T-cell (primary cell): ENCODE measurements at places on chromosomes 3 and 15. TPM values are rescaled to one million over a fixed set of nuclear protein-coding genes. Genes with fewer than 3 reads are reported as not detected.

The COL7A1 gene
- total RNA-seq, result 2.3 TPM

The GATM gene
- total RNA-seq, result 5.5 TPM

- peak; percentile 38 for DNase-seq
These were observed 130.5 kb upstream of the EIF1B start for GRCh38 chr3:40179016-40179415.

DNA sequence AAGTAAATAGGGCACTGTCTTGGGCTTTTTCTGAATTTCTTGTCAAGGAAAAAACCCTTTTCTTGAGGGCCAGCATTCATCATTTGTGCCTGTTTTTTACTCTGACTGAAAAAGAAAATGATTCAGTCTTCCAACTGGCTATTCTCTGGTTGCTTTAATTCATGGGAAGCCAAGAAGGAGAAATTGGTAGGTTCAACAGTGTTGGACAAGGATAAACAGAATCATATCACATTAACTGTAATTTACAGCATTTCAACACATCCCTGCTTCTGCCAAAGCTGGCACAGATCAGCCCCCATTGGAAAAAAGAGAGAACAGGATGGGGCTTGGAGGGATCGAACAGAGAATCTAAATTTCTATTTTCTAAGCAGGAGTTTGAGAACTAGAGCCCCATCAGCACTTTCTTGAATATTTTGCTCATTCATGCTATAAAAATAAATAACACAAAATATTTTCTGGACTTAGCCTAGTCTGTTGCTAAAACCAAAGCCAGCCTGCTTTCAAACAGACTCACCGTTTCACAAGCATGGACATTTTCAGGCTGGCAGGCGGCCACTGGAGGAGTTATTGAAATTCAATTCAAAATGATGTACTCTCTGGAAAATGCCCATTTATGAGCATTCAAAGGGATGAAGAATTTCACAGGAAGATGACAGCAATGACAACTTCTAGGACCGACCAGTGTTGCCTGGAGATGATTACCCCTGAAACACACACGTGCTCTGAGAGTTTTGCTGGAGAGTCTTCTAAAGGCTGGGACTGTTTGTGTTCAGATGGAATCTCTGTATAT lies 181.2 kb downstream of the WNT5A start:
- DNase-seq, result no peak

GRCh38 chr3:126542340-126543241 lies 16.1 kb downstream of the C3orf22 start:
- DNase-seq, result peak; percentile 17

DNA sequence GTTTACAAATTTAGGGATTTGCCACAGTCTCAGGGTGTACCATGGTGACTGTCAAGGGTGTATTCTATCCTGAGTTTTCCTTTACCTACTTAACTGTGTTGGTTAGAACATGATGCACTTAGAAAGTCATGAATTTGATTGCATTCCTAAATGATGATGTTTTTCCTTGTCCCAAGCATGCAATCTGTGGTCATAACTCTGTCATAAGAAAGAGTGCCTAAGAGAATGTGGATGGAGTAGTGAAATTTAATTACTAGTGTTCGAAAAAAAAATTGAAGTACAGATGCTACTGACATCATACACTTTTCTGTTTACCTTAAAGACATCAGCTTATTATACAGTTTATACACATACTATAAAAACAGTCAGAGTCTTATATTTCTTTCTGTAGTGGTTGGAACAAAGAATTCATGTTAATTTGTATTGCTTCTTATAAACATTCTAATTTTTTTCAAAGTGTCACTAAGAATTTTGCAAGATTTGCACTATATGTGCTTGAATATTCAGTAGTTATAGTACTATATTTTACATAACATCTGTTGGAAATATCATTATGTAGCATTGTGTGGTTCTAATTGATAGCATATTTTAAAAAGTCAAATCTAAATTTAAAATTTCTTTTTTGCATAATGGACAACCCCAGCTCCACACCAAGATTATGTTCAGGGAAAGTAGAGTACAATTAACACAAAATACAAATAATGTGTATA lies 231.3 kb upstream of the KCNMB2 start:
- DNase-seq, result no peak

DNA sequence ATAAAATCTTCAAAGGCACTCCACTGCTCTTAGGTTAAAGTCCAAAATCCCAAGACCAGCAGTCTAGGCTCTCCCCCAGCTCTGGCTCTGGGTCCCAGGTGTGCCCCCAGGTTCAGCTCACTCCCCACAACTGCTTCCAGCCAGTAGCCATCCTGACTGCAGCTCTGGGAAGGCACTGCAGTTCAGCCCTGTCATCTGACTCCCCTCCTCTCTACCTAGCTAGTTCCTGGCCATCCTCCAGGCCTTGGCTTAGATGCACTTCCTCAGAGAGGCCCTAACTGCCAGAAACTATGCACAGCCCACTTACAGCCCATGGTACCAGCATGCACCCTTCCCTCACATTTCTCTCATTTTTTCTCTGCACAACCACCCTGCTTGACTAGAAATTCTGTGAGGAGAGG lies 25.5 kb downstream of the TBC1D2B start:
- DNase-seq, result no peak

GRCh38 chr15:90301707-90302300 lies 36.3 kb downstream of the NGRN start:
- no peak for DNase-seq

- DNase-seq, result no peak
These were observed 1.9 kb downstream of the MB21D2 start for GRCh38 chr3:192915722-192916121.

GRCh38 chr3:13072600-13073325 lies 466 bp downstream of the IQSEC1 start:
- DNase-seq, result no peak

The P3H2 gene
- 0.50 TPM for total RNA-seq

- no peak for DNase-seq
These were observed 2.3 kb downstream of the EIF2AK4 start for GRCh38 chr15:39936187-39936586.

DNA sequence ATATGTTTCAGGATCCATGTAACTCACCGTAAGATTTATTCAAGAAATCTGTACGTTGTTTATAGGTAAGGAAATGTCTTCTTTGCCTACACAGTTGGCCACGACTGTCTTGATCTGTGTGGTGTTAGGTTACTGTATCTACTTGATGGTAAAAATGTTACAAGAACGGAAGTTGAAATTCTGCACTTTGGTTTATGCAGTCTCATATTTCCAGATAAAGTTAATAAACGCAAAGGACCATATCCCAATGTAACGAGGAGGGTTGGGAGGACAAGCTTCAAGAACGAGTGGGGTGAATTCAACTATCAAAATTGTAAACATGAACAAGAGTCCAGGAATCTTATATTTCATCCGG lies 1.0 kb downstream of the USF3 start:
- no peak for DNase-seq

The GMNC gene
- not detected for total RNA-seq

DNA sequence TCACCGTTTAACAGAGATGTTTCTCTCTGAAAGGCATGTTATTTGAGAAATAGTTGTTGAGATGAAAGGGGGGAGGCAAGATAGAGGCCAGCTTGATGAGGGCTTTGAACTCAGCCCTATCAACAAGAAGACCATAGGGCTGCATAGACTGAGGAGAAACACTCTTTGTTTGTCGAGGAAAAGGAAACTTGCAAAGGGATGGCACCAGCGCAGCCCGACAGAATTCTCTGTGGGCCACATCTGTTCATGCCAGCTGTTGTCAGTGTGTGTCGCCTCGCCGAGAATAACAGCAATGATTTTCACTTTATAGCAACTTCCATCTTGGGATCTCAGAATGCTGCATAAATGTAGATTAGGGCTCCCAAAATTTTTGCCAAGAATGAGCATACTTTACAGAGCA lies 478.3 kb upstream of the TPRG1 start:
- no peak for DNase-seq

The GOLGA6B gene
- not detected for total RNA-seq

The HACD2 gene
- total RNA-seq, result 18.2 TPM

The WDR49 gene
- total RNA-seq, result 1.2 TPM

DNA sequence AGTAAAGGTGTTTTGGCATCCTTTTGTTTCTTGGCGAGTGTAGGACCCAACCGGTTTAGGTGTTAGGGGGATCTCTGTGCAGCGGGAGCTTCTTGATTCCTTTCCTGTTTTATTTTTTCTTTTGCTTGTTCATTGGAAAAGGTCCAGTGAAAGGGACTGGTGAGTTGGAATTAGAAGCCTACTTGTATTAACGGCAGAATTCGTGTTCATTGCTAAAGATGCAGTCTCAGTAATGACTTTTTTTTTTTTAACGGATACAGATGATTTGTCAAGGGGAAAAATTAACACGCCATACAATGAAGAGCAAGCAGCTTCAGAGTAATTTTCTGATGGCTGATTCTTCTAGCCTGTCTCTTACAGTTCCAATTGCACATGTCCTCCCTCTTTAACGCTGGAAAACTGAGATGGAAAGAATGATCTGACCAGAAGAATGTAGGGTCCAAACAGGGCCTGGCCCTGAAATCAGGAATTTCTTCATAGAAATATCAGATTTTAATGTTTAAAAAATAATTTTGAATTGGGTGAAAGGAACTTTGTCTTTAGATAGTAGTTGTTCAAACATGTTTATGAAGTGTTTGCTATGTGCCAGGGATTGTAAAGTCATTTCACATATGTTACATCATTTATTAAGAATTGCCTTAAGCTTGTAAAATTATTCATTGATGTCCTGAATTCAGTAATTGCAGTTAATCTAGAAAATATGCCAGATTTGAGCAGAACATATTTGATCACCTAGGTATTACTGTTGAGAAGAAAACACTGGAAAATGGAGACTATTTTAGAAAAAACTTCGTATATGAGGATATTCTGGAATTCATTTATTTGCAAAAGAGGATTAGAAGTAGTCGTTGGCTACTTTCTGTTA lies 1.4 kb downstream of the MAPK6 start:
- peak; percentile 39 for DNase-seq

The PAQR5 gene
- total RNA-seq, result 0.03 TPM

GRCh38 chr15:60656041-60656440 lies 177.1 kb upstream of the ICE2 start:
- DNase-seq, result no peak

The GALNT15 gene
- total RNA-seq, result 0.06 TPM

The INKA1 gene
- 1.8 TPM for total RNA-seq

- no peak for DNase-seq
These were observed 92.6 kb downstream of the AAGAB start for GRCh38 chr15:67161881-67162280.

The PAK6 gene
- not detected for total RNA-seq

The UQCC5 gene
- total RNA-seq, result 2.5 TPM

DNA sequence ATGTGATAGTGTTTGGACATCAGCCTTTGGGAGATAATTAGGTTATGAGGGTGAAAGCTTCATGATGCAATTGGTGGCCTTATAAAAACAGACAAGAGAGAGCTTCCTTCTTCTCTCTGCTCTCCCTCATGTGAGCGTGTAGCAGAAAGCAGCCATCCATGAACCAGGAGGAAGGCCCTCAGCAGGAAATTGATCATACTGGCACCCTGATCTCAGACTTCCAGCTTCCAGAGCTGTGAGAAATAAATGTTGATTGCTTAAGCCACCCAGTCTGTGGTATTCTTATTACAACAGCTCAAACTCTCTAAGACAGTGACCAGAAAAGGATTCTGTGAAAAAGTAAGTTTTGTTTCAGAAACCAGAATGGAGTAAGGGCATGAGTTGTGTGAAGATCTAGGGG lies 13.3 kb downstream of the STAC start:
- DNase-seq, result no peak

GRCh38 chr3:24299806-24300626 lies 194.6 kb downstream of the THRB start:
- DNase-seq, result no peak

DNA sequence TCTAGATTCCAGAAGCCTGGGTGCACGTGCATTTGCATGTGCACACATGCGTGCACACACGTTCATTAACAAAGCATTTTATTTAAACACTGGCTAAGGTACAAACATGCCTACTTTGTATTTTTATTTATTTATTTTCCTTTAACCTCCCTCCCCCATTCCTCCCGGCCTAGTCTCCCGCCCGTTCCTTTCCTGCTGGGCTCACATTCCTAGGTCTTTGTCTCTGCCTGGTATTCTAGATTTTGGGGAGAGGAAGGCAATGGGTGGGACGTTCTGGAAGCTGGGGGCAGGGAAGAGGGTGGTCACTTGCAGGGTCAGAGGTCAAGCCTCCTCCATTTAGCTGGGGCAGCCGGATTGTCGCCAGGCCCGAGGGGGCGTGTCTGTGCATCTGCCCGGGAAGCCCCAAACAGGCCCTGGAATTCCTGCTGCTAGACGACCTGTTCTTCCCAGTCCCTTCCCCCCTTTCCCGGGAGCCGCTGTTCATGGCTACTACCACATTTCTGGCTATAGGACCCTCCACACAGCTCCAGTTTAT lies 51.8 kb downstream of the TRIM71 start:
- no peak for DNase-seq

- no peak for DNase-seq
These were observed 32.8 kb downstream of the ZNF589 start for GRCh38 chr3:48273594-48274211.

DNA sequence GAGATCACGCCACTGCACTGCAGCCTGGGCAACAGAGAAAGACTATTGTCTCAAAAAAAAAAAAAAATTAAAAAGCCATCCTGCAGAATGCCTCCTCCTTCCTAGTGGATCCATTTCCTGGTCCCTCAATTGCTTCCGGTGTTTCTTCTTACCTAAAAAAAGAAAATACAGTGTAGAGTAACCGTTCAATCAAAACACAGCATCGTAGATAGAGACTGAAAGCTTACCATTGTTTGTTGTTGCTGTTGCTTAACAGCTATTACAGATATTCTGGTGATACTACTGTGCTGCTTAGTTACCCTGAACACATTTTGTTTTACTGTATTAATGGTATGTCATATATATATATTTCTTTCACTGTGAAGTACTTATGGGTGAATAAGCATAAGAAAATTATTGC lies 105.5 kb upstream of the LRRFIP2 start:
- DNase-seq, result no peak

GRCh38 chr3:141498598-141499223 lies 11.9 kb downstream of the RASA2 start:
- DNase-seq, result peak; percentile 68
